SHP77 treated with DMSO at 0.1 percent for 48 hours (cell line): ENCODE measurements at places on chromosomes 5 and 9.

- DNase-seq: no peak
Observed at GRCh38 chr9:137242269-137243203, 1.4 kb downstream of the TUBB4B start.

- peak; percentile 5 for DNase-seq
Observed at GRCh38 chr9:128863647-128864046, 18.1 kb downstream of the KYAT1 start.

DNA sequence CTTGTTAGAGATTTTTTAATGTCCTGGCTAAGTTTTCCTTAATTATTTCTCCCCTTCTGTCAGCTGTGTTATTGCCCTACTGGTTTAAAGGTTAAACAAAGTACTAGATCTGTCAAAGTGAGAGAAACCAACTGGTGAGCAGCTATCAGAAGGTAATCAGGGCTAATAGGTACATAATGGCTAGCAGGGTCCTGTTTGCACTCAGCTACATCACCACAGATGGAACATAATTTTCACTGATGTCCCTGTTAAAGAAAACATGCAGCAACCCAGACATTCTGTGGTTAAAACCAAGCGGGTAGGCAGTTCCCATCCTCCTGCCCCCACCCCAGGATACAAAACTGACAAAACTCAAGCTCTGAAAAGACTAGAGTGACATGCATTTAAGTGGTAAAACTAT is 473.9 kb downstream of the NR2F1-AS1 start:
- DNase-seq: no peak

DNA sequence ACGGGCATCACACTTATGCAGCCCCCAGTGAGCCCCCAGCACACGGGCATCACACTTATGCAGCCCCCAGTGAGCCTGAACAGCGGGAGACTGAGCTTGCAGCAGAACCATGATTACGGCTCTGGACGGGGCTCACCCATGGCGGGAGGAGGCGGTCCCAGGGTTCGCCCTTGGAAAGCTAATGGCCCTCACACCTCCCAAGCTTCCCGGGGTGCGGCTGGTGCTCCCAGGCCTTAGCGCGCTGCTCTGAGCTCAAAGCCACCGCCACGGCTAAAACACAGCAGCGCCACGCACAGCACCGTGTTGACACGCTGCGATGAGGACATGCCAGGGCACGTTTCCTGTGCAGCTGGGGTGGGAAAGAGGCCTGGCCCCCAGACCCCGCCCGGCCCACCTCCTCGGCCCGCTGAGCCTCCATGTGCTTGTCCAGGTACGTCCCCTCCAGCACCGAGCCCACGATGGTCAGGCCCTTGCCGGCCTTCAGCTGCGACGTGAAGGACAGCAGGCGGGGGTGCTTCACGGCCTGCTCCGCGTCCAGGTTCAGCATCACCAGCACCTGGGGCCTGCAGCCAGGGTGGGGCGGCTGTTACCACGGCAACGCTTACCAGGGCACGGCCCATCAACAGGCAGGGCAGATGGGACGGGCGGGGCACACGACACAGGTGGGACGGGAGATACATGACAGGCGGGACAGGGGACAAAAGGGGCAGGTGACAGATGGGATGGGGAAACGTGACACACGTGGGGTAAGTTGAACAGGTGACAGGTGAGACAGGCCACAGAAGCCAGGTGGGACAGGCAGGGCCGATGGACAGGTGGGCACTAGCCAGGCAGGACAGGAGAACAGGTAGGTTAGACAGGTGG is 38.4 kb downstream of the SLC12A7 start:
- no peak for DNase-seq

DNA sequence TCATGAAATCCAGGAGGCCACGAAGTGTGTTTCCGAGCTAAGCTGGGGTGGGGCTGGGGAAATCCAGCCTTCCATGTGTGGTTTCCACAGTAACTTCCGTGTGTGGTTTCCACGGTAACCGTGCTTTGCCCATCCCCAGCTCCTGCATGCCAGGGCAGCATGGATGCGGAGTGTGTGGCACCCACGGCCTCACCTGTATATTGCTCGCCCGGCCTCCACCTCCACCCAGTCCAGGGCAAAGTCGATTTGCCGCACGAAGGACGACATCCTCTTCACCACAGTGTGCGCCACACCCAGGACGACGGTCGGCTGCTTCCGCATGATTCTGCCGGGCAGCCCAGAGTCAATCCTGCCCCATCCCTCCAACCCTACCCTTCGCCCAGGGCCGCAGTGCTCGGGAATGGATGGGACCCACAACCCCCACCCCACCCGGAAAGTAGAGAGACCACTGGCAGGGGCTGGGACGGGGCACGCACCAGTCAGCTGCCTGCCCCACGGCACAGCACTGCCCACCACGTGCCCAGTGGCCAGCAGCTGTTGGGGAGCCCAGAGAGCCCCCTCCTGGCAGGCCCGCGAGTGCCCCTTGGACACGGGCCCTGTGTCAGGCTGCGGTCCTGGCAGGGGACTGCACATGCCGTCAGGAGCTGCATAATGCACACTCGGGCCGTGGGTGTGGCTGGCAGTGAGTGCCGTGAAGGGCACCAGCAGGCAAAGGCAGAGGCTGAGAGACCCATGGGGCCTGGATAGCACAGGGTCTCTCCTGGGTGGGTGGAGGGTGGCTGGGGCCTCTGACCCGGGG is 39.0 kb upstream of the NSMF start:
- no peak for DNase-seq

GRCh38 chr5:45408067-45408466 is 288.1 kb downstream of the HCN1 start:
- no peak for DNase-seq

- DNase-seq: no peak
Observed at GRCh38 chr5:172777881-172778814, 7.2 kb upstream of the DUSP1 start.

- DNase-seq: no peak
Observed at GRCh38 chr9:14283276-14283675, 30.7 kb downstream of the NFIB start.

DNA sequence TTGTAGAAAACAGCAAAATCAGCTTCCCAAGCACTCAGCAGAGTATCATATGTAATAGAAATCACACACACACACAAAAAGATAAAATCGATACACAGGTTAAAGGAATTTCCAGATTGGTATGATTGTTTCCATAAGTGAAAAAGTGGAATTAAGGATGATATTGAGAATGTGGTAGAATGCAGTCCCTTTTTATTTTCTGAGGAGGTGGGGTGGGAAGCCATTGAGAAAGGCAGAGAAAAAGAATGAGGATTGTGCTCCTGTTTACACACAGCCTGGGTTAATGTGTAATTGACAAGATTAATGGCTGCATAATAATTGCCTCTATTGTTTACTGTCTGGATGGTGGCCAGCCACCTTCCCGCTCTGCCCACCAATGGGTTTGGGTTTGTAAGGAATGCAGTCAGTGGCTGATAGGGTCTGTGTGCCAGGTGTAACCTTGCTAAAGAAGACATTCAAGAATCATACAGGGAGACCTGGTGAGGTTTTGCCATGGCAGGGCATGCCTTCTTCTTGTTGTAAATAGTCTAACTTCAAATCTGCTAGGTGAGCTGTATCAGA is 177.2 kb upstream of the MAP3K1 start:
- DNase-seq: peak; percentile 48

DNA sequence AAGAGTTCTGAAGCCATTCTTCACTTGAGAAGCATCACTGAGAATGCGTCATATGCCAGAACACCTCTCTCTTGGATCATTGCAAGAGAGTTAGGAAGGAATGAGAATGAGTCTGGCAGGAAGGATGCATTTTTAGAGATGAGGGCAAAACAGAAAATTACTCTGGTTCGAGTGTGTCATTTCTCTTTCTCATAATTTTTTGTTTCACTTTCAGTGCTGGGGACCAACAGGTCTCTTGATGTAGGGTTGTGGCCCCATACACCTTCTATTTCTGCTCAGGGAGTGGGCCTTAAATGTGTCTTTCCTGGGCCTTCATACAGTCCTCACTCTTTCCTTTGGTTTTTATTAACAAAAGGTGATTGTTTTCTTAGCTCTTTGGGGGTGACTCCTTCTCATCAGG is 302.4 kb downstream of the NR3C1 start:
- DNase-seq: no peak

DNA sequence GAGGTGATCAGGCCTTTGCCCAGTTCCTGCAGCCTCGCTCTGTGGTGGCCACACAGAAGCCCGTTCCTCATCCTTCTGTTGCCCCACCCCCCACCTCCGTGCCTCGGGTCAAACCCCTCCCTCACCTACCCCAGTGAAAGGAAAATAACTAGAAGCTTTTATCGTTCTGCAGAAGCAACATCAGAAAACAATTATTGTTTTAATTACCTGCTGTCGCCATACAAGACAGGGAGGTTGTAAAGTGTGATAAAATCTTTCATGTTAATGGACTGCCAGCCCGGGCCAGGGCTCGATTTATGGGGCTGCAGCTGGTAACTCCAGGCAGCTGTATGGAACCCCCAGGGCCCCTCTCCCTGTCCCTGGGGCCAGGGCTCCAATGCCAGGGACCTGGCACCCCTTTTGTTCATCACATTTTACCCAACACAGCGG is 20.6 kb downstream of the UNC5A start:
- no peak for DNase-seq

GRCh38 chr5:83563631-83564030 is 92.1 kb downstream of the VCAN start:
- peak; percentile 29 for DNase-seq

- peak; percentile 52 for DNase-seq
Observed at GRCh38 chr9:91775011-91775707, 174.9 kb downstream of the ROR2 start.

DNA sequence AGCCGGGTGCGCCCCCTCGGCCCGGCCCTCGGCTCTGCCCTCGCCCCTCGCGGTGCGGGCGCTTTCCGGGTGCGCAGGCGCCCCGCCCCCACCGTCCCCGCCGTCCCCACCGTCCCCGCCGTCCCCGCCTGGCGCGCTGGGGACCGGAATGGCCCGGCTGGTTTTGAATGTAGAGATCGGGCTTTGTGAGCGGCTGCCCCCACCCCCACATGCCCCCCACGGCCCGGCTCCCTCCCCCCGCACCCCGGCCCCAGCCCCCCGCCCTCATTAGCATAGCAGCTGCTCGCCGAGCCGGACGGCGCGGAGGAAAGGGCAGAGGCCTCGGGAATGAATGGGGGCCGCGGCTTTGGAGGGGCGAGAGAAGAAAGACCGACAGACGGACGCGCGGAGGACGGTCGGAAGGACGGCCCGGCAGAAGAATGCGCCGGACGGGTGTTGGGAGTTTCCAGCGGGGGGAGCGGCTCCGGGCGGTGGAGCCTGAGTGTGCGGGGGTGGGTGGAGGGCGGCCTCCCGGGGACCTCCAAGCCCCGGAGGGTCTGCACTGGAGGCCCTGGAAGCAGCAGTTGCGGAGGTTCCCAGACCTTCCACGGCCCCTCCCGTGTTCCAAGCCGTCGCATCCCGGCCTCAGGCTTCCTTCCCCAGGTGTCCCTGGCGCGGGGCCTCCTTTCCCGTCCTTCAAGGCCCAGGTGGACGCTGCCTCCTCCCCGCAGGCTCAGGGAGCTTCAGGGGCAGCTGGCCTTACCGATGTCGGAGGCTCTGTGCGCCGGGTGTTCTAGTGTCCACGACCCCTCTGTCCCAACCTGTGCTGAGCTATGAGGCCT is 6.0 kb downstream of the NRARP start:
- no peak for DNase-seq

DNA sequence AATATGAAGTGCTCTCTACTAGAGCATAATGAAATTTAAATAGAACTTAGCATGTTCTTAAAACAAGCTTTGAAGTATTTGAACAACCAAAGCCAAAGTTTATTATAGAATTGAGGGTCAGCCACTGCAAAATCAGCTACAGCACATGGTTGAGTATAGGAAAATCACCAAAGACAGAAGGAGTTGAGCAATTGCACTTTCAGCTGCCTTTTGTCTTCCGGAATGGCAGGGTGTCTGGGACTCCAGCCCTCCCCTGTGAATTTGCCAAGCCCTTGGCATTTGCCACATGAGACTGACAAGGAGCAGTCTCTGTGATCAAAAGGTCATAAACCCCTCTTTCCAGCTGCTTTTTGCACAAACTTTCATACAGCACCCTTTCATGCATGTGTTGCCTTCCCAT is 8.5 kb upstream of the LURAP1L start:
- DNase-seq: no peak

- DNase-seq: no peak
Observed at GRCh38 chr5:94217745-94218144, 400.7 kb downstream of the KIAA0825 start.

DNA sequence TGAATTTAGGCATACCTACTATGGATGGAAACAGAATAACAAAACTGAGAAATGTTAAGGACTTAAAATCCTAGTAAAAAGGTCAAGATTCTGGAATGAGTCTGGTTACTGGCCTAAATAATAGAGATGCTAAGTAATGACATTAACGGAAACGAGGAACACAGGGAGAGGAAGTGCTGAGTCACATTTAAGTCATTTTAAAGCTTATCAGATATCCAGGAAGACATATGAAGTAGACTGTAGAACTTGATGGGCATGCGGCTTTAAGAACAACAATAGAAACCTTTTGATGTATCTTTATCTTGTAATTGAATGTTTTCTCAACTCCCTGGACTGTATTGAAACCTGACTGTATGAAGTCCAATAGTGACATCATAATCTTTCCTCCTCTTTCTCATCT is 1251.4 kb upstream of the CDH6 start:
- no peak for DNase-seq

DNA sequence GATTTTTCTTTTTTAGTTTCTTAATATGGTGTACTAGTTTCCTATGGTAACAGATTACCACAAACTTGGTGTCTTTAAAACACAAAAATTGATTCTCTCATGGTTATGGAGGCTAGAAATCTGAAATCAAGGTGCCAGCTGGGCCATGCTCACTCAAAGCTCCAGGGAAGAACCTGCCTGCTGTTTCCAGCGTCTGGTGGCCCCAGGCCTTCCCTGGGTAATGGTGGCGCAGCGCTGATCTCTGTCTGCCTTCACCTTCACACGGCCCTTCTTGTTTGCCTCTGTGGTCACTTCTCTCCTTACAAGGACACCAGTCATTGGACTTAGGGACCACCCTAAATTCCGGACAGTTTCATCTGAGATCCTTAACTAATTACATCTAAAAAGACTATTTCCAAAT is 70.5 kb upstream of the GFPT2 start:
- DNase-seq: no peak

DNA sequence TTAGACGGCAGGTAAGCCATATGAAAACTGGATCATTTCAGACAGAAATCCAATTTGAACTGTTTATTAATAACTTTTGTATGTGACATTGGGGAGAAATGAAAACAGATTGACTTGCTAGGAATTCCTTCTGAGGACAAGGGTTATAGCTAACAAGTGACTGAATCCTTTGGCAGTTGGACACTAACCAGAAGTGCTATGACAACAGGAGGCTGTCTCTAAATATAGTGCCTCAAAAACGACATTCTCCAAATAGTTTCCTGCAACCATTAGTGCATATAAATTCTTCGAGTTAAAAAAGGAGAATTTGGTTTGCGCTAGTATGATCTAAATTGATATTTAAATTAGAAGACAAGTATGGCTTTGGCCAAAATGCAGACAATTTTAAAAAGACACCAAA is 338.6 kb downstream of the PTPRD start:
- DNase-seq: no peak

GRCh38 chr5:61463596-61463995 is 131.5 kb downstream of the ZSWIM6 start:
- no peak for DNase-seq
